ENCODE measurements at places on chromosomes 1 and 21.

GRCh38 chr1:202585590-202585933 is 124.7 kb downstream of the SYT2 start:
- no peak for DNase-seq

DNA sequence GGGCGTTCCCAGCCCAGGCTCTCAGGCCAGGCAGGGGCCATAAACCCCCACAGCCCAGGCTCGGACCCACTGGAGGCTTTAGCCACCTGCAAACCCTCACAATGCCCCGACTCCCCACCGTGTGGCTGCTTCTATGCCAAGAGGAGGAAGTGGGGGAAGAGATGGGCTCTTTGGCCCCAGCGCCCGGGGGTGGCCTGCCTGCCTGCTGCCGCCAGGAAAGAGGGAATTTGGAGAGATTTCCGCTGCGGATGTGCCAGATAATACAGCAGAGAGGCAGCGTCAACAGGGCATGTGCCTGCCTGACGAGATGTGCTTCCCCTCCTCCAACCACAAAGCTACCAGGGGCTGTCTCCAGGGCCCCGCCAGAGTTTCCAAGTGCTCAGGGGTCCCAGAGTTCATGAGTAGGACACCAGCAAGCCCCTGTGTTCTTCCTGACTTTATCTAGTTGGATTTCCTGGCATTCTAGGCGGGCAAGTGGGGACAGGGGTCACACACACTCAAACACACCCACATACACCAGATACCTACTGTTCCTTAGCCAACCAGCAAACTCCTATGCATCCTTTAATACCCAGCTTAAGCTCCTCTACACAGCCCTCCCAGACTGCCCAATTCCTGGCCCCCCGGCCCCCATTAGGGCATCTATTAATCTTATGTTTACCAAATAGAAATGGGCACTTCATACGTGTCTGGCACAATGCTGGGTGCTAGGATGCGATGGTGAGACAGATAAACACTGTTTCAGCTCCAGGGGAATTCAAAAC is 14.1 kb downstream of the EPHA2 start:
- DNase-seq, result peak; percentile 37

GRCh38 chr1:212853658-212854057 is 4.4 kb upstream of the FLVCR1 start:
- no peak for DNase-seq

- DNase-seq, result no peak
Measured at GRCh38 chr1:47569681-47570470, 132.0 kb downstream of the FOXD2 start.

DNA sequence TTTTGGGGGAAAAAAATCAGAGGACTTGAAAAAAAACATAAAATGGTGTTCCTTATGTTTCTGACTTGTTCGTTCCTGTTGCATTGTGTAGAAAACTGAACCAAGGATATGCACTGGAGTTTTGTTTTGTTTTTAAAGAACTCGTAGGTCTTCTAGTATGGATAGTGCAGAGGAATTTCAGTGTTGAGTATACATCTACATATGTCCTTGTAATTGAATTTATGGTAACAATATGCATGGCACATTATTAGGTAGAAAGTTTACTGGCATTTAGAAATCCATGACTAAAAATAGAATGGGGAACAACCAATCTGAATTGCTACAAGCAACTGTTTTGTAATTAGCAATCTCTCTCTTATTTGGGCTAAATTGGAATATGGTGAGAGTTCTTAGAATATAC is 188.3 kb upstream of the ZRANB2 start:
- no peak for DNase-seq

GRCh38 chr1:50368179-50369007 is 54.9 kb downstream of the DMRTA2 start:
- DNase-seq, result peak; percentile 48

DNA sequence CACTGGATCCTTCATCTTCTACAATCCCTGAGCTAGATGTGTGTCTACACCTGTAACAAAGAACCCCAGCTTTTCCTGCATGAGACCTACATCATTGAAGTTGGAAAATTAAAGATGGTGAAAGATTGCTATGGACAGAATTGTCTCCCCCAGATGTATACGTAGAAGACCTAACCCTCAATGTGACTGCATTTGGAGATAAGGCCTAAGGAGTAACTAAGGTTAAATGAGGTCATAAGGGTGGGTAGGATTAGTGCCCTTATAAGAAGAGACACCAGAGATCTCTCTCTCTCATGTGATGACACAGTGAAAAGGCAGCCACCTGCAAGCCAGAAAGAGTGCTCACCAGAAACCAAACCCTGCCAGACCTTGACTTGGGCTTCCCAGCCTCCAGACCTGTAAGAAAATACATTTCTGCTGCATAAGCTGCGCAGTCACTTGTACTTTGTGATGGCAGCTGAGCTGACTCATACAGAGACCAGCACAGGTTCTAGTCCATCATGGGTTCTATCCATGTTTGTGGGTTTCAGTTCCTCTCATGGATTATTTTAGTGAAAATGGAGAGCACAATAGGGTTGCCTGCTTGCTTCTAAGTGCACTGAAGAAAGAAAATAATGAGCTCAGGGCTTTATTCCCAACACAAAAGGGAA is 180.8 kb downstream of the TPR start:
- no peak for DNase-seq

DNA sequence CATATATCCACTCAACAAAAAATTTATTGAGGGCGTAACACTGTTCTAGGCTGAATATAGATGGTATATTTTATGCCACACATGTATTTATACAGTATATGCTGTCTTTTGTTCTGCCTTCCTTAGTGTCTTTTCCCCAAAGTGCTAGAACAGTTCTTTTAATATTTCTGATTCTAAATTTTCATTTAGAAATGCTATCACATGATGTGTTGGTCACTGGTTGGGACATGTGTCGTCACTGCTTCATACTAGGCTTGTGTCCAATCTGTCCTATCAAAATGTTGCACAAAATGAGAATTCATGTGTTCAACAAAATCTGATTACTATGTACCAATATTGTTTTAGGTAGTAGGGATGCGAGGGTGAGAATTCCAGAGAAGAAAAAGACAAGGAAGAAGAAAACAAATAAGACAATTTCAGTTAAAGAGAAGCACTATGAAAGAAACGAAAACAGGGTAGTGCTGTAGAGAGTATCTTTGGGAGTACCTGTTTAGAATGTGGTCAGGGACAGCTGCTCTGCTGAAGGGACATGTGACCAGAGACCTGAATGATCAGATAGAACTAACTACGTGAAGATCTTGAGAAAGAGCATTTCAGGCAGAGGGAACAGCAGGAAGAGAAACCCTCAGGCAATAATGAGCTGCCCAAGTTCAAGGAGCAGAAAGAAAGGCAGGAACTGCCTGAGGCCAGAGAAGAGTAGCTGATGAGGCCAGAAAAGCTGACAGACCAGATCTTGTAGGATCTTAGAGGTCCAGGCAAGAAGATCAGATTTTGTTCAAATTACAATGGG is 1.3 kb downstream of the KMO start:
- DNase-seq, result peak; percentile 10

DNA sequence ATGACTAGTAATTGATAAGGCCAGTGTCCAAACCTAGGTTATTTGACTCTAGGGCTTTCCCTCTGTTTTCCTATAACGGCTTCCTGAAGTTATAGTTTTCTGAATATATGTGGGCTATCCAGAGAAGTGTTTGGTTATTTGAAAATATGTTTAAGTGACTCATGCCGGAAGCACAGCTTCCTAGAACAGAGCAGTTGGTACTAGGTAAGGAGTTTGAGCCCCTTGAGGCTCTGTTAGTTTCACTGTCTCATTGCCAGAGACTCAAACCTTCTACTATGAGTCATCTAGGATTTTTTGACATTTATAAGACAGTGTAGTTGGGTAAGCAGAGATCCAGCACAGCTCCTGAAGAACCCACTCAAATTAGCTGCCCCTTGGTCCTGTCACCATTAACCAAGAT is 27.1 kb upstream of the LEPR start:
- no peak for DNase-seq

DNA sequence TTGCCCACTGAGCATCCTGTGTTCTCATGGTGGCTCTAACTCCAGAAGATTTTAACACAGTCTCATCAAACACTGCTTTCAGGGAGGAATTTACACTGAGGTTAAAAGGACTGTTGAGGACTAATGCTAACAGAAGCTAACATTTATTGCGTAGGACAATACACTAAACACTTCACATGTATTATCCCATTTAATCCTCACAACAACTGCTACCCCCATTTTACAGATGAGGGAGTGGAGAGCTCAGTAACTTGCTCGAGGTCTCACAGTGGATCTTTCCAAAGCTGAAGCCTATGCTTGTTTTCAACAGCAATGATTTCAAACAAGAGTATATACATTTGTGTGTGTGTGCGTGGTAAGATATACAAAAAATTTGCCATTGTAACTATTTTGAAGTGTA is 13.9 kb downstream of the ATF3 start:
- DNase-seq, result no peak

- DNase-seq, result no peak
Measured at GRCh38 chr1:59141267-59141863, 155.5 kb upstream of the FGGY start.

DNA sequence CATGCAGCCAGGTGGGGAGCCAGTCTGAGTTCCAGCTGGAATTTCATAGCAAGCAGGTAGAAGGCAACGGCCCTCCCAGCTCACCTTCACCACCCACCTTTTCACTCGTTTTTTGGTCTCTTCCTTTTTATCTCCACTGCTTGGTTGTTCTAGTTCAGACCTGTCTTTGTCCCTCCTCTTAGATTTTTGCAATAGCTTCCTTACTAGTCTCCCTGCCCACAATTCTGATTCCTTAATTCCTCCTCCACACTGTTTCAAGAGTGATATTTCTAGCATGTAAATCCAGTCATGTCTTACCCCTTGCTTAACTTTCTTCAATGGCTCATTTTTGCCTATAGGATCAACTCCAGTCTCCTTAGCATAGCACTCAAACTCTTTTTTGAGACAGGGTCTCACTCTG is 119.6 kb downstream of the TMEM53 start:
- no peak for DNase-seq

DNA sequence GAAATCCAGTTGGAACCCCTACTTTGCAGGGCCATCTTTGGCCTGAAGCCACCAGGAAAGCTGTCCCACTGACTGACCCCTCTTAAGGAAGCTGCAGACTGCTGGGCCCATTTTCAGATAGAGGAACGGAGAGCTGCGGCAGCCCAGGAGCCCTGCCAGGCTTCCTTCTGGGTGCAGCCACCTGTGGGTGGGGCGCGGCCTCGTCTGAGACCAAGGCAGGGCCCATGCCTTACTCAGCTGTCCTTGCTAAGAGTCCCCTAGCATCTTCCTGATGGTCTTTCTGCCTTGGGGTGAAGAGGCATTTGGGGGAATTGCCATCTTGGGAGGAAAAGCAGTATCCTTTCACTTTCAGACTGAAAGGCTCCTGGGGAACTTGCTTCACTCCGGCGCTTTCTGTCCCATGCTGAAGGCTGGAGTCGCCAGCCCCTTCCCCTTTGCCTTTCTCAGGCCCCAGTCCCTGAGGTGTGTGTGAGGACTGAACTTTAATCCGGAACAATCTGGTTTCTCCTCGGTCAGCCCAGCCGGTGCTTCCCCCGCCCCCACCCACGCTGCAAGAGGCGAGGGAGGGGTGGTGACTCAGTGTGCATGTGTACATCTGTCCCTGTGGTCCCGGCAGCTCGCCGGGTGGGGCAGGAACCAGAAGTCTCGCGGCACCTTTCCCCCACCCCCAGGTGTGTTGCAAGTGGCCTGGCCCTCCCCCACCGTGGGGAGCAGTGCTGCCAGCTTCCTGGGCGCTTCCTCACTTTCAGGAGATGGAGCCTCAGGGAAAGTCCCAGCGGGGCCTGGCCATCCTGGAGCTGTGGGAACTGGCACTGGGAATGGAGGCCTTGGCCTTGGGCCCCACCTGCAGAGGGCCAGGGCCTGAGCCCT is 5.1 kb downstream of the ZC3H12A start:
- peak; percentile 91 for DNase-seq
